GDM1 (cell line): ENCODE measurements at places on chromosomes 1 and 21.

- DNase-seq, result no peak
These were observed 319.4 kb upstream of the ST6GALNAC5 start for GRCh38 chr1:76547916-76548315.

GRCh38 chr21:25735646-25736597 is 1.1 kb downstream of the GABPA start:
- peak; percentile 78 for DNase-seq

- peak; percentile 48 for DNase-seq
These were observed 1.9 kb upstream of the S100A3 start for GRCh38 chr1:153550827-153551500.

- no peak for DNase-seq
These were observed 4.8 kb upstream of the FCRLA start for GRCh38 chr1:161702250-161702649.

GRCh38 chr1:44842862-44843655 is at the start of gene PTCH2:
PTCH2 (minus strand) TSS chr1:44843253; CDS start chr1:44842932, 321 bp downstream.
- DNase-seq, result no peak

DNA sequence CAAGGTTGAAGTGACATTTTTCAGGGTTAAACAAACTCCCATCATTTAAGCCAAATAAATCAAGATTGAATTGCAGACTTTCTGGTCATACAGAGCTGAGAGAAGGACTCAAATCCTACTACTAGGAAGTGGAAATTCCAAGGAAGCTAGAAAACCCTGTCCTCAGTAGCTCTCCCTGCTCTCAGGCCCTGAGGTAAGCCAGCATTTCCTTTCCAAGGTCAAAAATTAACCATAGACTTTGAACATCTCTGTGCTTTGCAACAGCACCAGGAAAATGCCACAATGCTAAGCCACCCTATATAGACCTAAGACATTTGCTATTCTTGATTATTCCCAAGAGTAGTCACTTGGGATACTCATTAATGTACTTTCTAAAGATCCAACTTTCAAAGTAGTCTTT is 45.1 kb downstream of the LUZP1 start:
- DNase-seq, result no peak

GRCh38 chr1:19650416-19651140 is 6.5 kb downstream of the NBL1 start:
- no peak for DNase-seq

GRCh38 chr1:54335011-54335754 is 71.0 kb downstream of the SSBP3 start:
- no peak for DNase-seq

GRCh38 chr1:234866007-234866866 is 256.3 kb upstream of the IRF2BP2 start:
- DNase-seq, result no peak

GRCh38 chr1:36594023-36594422 is 111.3 kb upstream of the CSF3R start:
- DNase-seq, result no peak

- no peak for DNase-seq
These were observed 3.6 kb downstream of the PERM1 start for GRCh38 chr1:978069-978834.

- no peak for DNase-seq
These were observed 87.4 kb upstream of the BACE2 start for GRCh38 chr21:41080485-41081121.

GRCh38 chr1:201845331-201846083 is 16.6 kb downstream of the IPO9 start:
- DNase-seq, result no peak
